ENCODE measurements at places on chromosomes 4 and X.

- DNase-seq = no peak
Measured at GRCh38 chr4:71052034-71052433, 58.6 kb downstream of the DCK start.

DNA sequence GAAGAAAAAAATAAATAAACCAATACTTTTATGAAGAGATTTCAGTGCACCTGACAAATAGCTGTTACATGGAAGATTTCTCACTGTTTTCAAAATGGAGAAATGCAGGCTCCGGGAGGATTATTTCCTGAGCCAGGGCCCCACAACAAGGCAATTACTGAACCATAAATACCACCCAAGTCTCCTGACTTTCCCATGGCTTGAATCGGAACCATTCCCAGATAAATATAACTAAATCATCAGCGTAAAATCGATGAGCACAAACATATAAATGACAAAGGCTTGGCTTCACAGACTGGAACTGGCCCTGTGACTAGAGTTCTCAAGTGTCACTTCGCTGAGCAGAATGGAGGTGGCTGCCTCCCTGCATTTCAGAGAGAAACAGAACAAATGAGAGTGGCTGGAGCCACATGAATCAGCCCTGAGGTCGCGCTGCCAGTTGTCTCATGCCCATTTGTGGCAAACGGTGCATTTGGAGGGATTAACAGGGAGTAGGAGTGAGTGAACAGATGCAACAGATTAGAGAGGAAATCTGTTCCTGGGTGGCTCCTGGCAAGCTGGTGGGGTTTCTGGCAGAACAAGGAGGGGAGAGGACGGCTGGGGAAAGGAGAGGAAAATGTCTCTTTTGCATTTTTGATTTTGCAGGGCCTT, 57.3 kb upstream of the STIM2 start:
- DNase-seq = no peak

GRCh38 chr4:38094419-38094818, 134.2 kb downstream of the PTTG2 start:
- no peak for DNase-seq

DNA sequence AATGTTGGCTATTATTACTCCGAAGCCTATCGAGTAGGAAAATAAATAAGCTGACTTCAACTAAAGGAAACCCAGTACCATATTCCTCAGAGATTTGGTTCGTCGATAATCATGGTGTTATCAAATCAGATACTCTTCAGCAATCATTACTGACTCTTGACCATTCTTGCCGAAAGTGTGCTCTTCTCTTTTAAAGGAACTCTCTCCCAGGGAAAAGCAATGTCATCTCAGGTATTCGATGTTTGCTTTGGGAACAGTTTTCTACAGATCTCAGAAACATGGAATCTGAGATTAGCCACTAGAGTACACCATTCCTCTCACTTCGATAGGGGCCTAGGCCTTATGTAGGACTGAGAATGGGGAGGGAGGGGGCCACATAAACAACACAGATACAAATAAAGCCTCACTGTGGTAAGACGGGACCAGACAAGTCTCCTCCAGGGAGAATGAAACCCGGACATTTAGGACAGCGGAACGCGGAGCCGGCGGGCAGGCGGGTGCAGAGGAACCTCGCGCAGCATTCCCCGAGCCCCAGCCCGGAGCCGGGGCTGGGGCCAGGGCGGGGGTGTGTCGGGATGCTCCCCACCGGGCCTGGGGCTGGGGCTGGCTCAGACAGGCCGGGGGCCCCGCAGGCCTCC, 581 bp downstream of the DNAJB14 start:
- DNase-seq = no peak

GRCh38 chr4:112978691-112979472, 70.6 kb upstream of the ANK2 start:
- DNase-seq = no peak

DNA sequence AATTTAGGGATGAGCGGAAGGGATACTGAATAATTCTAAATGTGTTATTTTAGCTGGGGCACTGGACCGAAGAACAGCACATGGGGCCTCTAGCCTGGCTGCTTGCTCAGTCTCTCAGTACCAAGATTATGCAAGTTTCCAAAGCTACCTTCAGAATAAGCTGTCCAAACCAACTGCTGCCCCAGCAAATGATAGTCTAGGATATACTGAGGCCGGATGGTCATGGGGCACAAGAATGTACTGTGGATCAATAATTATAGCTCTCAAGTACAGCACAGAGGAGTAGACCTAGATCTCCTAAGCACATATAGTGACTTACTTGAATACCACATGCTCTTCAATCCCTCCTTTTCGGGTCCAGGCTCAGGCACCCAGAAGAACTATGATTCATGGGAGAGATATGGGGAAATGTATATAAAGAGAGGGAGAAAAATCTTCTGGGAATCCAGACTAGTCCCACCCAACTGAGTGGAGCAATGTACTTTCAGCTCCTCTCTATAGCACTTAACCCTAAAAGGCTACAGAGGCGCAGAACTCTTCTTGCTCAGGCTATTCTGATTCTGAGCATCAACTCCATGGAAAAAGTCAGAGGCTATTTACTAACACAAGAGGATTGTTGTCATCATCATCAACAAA, 160.3 kb upstream of the GPC4 start:
- DNase-seq = no peak

- DNase-seq = peak; percentile 62
Measured at GRCh38 chr4:3041192-3042142, 32.9 kb downstream of the HTT-AS start.

DNA sequence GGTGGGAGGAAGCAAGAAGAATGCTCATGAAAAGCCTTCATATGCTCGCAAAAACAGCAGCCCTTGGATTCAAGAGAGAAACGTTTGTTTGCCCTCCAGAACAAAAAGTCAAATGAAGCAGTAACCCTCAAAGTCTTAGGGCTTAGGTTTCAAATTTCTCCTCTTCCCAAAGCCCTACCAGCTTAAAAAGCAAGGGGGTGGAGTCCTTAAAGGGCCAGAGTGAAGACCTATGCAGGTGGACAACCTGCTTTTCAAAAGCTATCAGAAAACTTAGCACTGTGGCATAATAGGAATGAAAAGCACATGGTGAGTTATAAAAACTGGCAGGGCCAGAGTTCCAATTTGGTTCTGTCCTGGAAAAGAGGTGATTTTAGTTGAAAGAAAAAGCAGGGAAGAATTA, 253.3 kb downstream of the NAP1L3 start:
- DNase-seq = no peak

GRCh38 chr4:173252024-173252935, 81.9 kb downstream of the HMGB2 start:
- no peak for DNase-seq

GRCh38 chr4:168796362-168797106, 213.5 kb downstream of the CBR4 start:
- no peak for DNase-seq

- no peak for DNase-seq
Measured at GRCh38 chr4:13445841-13446790, 38.0 kb downstream of the RAB28 start.

- DNase-seq = no peak
Measured at GRCh38 chr4:16136827-16137226, 53.0 kb upstream of the PROM1 start.

DNA sequence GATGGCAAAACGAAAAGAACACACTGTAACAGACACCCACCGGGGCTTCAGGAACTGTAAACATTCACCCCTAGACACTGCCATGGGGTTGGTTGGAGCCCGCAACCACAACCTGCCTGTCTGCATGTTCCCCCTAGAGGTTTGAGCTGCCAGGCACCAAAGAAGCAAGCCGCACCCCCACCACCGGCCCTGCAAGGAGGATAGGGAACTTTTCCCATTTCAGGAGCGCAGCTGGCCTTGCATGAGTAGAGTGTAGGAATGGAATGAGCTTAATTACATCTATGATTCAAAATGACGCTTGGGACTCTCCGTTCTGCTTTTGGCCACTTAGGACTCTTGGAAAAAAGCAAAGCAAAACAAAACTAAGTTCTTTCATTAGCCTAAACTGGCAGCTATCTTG, 243.6 kb upstream of the CTSO start:
- DNase-seq = no peak

- DNase-seq = no peak
Measured at GRCh38 chr4:168900080-168900479, 110.0 kb downstream of the CBR4 start.

DNA sequence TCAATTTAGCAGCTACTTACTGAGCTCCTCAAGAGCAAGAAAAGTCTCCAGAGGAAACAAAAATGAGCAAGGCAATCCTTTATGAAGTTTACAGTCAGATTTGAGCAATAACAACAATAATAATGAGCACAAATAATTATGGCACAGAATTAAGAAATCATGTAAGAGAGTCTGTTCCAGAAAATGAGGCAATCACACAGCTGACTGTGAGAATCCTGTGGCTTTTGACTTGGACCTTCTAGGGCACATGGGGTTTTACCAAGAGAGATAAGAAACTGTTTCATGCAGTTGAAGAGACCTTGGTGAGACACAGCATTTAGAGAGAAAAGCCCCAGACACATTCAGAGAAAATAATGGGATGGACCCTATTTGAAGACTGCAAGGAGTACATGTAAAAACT, 362.6 kb upstream of the MAGEB2 start:
- no peak for DNase-seq

GRCh38 chr4:149347139-149347538, 468.5 kb downstream of the IQCM start:
- DNase-seq = no peak

- no peak for DNase-seq
Measured at GRCh38 chr4:42497142-42497910, 100.0 kb downstream of the SHISA3 start.

GRCh38 chr4:138522366-138522765, 280.2 kb upstream of the SLC7A11 start:
- no peak for DNase-seq

GRCh38 chr4:82712561-82712960, 86.0 kb downstream of the SCD5 start:
- no peak for DNase-seq

- DNase-seq = peak; percentile 42
Measured at GRCh38 chrX:136209016-136209738, 42.0 kb downstream of the MAP7D3 start.

DNA sequence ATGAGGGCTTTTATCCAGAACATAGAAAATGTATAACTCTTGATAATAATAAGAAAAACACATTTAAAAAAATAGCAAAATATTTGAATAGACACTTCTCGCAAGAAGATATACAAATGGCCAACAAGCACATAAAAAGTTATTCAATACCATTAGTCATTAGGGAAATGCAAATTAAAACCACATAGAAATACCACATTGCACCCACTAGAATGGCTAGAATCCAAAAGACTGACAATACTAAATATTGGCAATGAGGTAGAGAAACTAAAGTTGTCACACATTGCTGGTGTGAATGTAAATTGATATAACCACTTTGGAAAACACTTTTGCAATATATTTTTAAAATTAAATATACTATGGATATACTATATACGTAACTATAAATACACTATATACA, 754.3 kb upstream of the MAGEB2 start:
- no peak for DNase-seq

- DNase-seq = peak; percentile 50
Measured at GRCh38 chrX:49308604-49309269, 5.3 kb downstream of the GAGE10 start.

- no peak for DNase-seq
Measured at GRCh38 chrX:1394731-1395501, 3.0 kb upstream of the SLC25A6 start.

DNA sequence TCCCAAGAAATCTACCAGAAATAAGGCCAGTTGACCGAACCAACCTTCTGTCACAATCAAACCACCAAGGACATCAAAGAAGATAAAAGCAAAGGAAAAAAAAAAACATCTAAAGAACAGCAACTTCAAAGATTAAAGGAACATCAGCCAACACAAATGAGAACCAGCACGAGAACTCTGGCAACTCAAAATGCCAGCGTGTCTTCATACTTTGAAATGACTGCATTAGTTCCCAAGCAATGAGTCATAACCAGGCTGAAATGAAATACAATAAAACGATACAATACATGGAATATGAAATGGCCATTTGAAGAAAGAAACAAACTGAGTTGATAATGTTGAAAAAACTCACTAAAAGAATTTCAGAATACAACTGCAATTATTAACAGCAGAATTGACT, 611.6 kb upstream of the GRIA3 start:
- no peak for DNase-seq

- no peak for DNase-seq
Measured at GRCh38 chr4:17187003-17187402, 288.6 kb upstream of the LDB2 start.

DNA sequence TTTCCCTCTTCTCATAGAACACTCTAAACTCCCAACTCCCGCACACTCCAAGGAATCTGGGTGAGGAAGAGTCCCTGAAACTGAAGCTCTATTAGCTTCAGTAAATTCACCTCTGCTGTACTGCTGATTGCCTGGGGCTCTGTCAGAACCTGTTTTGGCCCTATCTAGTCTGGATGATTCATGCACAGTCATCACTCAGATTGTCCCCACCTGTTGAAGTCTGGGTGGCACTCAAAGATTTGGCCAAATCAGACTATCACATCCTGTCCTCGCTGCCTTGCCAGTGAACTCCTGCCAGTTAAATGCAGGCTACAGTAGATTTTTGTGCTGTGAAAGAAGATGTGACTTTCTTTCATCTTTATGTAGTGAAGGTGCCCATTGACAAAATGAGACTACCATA, 63.5 kb upstream of the EMCN start:
- no peak for DNase-seq

GRCh38 chr4:182425302-182425701, 182.1 kb downstream of the TENM3 start:
- DNase-seq = no peak

GRCh38 chr4:56859841-56860240, 38.3 kb upstream of the SPINK2 start:
- DNase-seq = no peak

DNA sequence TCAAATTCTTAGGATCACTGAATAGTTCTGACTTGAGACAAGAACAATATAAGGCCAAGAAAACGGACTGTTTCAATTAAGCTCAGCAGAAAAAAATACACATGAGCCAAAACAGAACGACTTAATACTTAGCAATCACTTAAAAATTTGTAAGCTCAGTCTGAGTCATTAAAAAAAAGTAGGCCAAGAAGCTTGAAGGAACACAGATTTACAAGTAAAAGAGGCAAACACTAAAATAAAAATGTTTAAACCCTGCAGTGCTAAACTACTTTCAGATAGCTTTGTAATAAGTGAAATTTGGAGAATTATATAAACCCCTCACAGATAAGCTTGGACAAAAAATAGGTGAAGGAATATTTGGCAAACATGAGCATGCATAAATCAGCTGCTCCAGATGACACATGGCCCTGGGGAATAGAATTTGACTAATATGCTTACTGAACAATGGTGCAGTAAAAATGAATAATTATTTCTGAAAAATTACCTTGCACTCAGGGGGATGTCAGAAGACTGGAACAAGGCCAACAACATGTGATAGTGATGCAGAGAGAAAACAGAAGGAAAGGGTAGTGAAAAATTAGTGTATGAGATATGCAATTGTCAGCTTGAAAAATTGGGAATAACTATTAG, 49.6 kb downstream of the LNX1 start:
- no peak for DNase-seq

Measured in activated CD8-positive, alpha-beta T cell treated with anti-CD3 and anti-CD28 coated beads, Interleukin-2, amount 10 ng/mL, durations not matched to agents 7 days and 5 days (primary cell).